ENCODE measurements at places on chromosomes 4 and X.

GRCh38 chr4:146415829-146416228, 105.9 kb downstream of the SLC10A7 start:
- DNase-seq = no peak

GRCh38 chr4:33837043-33837838, 2407.1 kb downstream of the ARAP2 start:
- no peak for DNase-seq

- no peak for DNase-seq
These were observed 24.3 kb downstream of the GRSF1 start for GRCh38 chr4:70815370-70815769.

DNA sequence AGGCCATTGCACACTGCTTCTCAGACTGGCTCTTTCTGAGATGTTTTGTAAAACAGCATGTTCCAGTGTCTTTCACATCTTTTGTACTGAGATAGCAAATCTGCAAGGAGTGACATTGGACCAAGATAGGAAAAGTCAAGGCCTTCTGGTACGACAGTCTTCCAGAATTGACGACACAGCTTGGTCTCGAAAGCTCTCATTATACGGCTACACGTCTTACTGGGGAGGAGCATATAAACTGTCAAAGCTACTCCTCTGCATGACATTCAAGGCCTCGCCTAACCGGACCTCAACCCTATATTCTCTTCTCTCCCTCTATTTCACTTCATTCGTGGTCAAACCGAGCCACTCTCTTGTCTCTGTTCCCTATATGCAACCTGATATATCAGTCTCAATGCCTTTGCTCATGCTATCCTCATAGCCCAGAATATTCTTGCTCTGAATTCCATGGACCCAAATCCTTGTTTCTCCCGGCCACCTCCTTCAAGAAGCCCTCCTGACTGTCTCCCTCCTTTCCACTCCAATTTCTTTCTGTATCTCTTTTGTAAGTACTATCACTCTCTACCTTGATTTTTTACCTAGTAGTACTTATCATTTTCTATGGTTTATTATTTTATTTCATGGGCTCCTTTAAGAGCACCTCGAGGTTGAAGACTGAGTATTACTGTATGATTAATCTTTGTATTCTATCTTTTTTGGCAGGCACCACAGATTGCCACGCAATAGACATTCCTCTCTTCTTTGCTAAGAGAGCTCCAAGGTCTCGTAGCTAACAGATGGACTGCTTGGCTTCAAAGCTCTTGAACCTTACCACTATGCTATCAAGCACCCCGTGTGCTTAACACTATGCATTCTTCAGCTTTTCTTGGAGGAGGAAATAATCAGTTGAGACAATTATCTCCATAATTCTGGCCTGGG, 35.1 kb downstream of the RBM47 start:
- DNase-seq = no peak

- DNase-seq = no peak
These were observed 128.2 kb downstream of the RASGEF1B start for GRCh38 chr4:81343536-81343935.

GRCh38 chr4:60544981-60545380, 655.1 kb upstream of the ADGRL3 start:
- DNase-seq = no peak

GRCh38 chrX:152926923-152927322, 29.1 kb downstream of the ZNF185 start:
- DNase-seq = no peak

GRCh38 chr4:55124322-55125076, 896 bp downstream of the KDR start:
- no peak for DNase-seq

DNA sequence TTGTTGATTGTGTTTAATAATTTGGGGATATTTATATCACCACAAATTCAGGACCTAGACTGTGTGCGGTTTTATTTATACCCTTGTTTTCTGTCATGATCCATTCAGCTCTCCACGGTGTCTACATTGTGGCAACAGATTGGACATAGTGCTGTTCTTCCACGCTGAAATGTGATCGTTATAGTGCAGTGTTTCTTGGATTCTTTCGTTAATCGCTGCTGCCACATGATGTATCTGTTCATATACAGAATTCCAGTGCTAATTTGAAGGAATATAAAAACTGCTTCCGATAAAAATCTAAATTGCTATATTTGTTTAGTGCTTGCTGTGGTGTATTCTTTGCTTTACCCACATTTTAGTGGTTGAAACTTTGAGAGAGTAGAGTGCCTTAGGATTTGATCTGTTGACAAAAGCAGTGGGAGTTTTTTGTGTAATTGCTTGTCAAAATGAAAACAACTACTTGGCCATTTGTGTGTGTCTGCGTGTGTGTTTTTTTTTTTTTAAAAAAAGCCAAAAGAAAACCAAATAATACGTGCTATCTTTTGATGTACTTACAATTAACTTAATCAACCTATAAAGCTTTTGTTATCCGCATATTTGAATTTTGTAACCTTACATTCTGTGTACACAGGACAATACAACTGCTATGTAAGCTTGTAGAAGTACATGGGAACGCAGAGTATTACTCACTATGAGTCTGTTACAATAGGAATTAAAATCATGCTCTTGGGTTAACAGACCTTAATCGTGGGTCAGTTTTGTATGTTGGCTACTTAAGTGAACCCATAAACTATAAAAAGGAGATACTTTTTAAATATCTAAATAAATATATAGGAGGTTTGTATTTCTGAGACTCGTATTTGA, 353.3 kb downstream of the ARHGAP24 start:
- no peak for DNase-seq

Measured in T follicular helper cell (primary cell).